ELR (cell line): ENCODE measurements at places on chromosomes 11 and 22.

- peak; percentile 40 for DNase-seq
Observed at GRCh38 chr11:119578521-119579191, 150.3 kb downstream of the NECTIN1 start.

GRCh38 chr11:17745023-17745772, 10.6 kb downstream of the KCNC1 start:
- DNase-seq, result no peak

DNA sequence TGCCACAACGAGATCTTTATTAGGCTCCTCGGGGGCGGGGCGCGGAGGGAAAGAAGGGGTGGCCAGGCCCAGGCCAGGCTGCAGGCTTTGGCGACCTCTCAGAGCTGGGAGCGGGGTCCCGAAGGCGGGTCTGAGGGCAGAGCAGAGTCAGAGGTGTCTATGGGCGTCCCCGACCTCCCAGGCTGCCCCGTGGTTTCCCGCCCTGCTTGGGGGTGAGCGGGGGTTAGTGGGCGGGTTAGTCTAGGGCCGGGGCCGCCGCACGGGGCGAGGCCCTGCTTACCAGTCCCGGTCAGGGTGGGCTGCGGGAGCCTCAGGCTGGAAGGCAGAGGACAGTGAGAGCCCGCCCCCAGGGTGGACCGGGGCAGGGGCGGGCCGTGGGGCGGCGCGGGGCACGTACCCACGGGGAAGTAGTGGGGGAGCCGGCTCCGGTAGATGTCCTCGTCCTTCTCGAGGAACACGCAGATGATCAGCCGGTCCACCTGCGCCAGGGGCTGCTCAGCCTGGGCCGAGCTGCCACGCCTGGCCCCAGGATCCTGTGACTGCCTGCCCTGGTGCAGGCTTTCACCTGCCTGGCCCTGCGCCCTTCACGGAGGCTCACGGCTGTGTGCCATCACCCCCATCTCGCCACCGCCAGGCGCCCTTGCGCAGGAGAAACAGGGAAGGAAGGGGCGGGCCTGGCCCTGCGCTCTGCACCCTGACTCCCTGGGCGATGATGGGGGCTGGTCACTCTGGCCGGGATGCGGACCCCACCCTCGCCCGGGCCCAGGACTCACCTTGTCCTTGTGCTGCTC, 12.5 kb downstream of the OTUB1 start:
- DNase-seq, result no peak

DNA sequence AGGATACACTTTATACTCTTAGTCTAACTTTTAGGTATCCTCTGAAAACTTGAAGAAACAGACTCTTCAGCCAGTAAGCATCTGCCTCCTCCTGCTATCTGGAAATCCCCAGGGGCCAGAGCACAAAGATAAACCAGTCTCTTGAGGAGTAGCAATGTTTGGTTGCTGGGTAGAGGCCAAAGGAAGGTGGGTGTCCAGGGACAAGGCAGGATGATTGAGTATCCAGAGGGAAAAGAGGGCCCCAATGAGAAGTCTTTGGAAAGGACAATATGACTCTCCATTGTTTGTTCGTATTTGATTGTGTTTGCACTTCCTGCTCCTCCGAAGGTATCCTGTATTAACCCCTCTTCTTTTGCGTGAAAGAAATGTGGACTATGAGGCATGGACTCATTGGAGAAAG, 4.8 kb upstream of the OR52I1 start:
- DNase-seq, result no peak

GRCh38 chr11:83299681-83300080, 13.5 kb upstream of the CCDC90B start:
- DNase-seq, result no peak

GRCh38 chr11:46044601-46045000, 76.7 kb downstream of the PHF21A start:
- no peak for DNase-seq

DNA sequence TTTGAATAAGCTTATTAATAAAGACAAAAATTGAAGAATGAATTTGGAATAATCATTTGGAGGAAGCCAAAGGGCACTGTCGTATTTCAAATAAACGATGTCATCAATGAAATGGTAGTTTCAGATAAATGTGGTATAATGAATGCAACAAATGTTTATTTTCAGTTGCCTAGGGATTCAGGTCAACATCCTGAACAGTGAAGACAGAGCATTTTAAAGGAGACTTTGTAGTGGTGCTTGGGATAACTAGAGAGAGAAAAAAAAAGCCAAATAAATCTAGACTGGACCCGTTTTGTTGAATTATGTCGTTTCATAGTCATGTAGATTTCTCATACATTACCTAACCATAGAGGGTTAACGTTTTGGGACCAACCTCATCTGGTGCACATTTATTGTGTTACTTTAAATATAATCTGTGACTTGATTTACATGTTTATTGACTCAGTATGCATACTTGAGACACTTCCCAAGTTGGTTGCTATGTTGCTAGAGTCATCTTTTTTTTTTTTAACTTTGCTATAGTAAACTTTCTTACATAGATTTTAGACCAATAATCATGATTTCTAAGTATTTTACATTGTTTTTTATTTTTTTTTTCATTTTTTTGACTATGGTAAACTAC, 111.1 kb downstream of the NCAM1 start:
- DNase-seq, result no peak

GRCh38 chr11:114924042-114924441, 245.7 kb downstream of the NXPE2 start:
- DNase-seq, result no peak
